ENCODE measurements at places on chromosomes 3 and 15. TPM values are rescaled to one million over a fixed set of nuclear protein-coding genes. Genes with fewer than 3 reads are reported as not detected.

Gene RAB6B
- 12.3 TPM for total RNA-seq

Gene CFAP91
- total RNA-seq, result 2.2 TPM

Gene SGO1
- total RNA-seq, result 28.1 TPM

DNA sequence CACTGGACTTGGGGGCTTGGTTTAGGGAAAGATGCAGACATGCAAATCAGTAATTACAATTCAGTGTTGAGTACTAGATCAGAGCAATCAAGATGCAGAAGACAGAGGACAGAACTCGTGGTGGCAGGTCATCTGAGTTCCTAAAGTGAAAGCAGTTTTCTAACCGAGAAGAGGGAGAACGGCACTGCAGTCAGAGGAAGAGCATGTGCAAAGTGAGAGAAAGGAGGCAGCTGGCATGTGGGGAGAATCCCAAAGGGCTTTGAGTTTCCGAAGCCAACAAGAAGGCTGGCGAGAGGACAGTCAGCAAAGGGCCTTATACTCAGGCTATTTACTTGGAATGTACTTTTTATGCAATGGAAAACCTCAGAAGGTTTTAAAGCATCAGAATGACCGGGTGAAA lies 87.0 kb downstream of the ANP32A start:
- H3K36me3 ChIP-seq, result no peaks in the 10 kb centered on the region
- no peak overlapping the region for H3K27ac ChIP-seq
- H3K4me1 ChIP-seq, result peaks cover 2% of the 10 kb centered on the region
- no peak for DNase-seq

- no peak for DNase-seq
- no peak overlapping the region for H3K27ac ChIP-seq
- no peaks in the 10 kb centered on the region for H3K27me3 ChIP-seq
- no peaks in the 10 kb centered on the region for H3K4me1 ChIP-seq
- H3K36me3 ChIP-seq, result peaks cover 7% of the 10 kb centered on the region
- no peak overlapping the region for H3K4me3 ChIP-seq
These were observed 20.4 kb downstream of the NSUN3 start for GRCh38 chr3:94083261-94083660.

Data from H9 (cell line).